ENCODE measurements at places on chromosomes 13 and 19.

DNA sequence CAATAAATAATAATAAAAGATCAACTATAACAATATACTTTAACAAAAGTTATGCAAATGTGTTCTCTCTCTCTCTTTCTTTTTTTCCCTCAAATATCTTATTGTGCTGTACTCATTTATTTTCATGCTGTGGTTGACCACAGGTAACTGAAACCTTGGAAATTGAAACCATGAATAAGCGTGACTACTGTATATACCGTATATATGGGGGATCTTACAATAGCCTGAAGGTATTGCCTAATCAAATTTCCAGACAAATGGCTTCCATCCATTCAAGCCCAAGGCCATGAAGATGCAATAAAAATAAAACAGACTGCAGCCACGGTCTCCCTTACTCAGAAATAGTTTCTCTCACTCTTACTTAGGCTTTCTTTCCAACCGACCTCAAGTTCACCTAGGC, 98.3 kb downstream of the SLITRK6 start:
- DNase-seq, result no peak

GRCh38 chr13:50794226-50794625, 49.3 kb downstream of the DLEU7 start:
- no peak for DNase-seq

DNA sequence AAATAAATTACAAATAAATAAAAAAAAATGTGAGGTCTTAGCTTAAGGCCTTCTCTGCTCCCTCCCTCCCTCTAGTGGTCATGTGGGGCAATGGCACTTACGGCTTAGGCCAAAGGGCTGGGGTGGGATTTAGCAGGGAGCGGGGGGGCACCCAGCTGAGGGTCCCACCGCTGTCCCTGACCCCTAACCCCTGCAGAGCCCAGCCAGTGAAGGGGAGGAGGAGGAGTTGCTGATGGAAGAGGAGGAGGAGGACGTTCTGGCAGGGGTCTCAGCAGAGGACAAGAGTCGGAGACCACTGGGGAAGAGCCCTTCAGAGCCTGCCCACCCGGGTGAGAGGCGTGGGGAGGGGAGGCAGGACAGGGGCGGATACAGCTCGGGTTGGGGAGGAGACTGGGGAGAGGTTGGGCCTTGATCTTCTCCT, 9.3 kb downstream of the MPND start:
- peak; percentile 46 for DNase-seq

GRCh38 chr13:114025714-114026431, 52.0 kb upstream of the C13orf46 start:
- DNase-seq, result no peak

GRCh38 chr13:109720758-109721184, 65.6 kb downstream of the IRS2 start:
- no peak for DNase-seq

GRCh38 chr19:18596752-18597157, 8.2 kb downstream of the REX1BD start:
- DNase-seq, result no peak

GRCh38 chr13:113028336-113029060, 59.5 kb downstream of the MCF2L start:
- DNase-seq, result no peak

GRCh38 chr13:105464249-105464648, 1071.2 kb downstream of the EFNB2 start:
- no peak for DNase-seq

DNA sequence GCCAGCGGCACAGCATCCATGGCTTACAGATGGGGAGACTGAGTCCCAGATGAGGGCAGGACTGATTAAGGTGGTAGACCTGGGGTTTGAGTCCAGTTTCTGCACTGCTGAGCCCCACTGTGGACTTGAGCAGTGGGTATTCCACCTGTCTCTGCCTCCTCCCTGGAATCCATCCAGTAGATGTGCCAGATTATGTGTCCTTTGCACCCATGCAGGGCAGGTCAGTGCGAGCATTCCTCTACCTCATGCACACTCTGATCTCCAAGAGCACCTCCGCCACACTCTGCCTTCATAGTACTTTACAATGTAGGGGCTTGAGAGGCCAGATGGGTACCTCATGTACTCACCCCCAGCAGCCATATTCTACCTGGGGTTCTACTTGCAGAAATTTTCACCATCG, 10.0 kb downstream of the ZSCAN22 start:
- DNase-seq, result no peak

GRCh38 chr13:54029226-54029625, 1000.6 kb downstream of the OLFM4 start:
- DNase-seq, result no peak

DNA sequence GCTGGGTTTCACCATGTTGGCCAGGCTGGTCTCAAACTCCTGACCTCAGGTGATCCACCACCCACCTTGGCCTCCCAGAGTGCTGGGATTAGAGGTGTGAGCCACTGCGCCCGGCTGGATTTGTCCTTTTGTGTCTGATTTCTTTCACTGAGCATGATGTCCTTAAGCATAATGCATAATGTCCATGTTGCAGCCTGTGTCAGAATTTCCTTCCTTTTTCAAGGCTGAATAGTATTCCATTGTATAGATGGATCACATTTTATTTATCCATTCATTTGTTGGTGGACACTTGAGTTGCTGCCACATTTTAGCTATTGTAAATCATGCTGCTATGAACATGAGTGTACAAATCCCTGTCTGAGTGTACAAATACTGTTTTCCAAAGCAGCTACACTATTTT, 25.5 kb downstream of the RFX2 start:
- DNase-seq, result no peak

DNA sequence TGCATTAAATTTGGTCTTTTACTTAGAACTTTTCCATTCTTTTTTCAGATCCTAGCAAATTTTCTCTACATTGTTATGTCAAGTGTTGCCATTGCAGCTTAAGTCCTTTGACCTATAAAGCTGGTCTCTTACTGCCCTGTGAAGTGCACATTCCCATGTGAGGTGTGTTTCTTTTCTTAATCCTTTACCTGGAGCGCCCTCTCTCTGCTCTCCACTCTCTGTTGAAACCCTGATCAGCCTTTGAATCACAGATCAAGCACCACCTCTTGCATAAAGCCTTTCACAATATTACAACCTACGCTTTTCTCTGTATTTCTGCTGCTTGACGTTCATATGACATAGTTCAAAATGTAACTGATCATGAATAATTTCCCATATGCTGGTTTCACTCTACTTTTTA, 84.8 kb downstream of the PCDH17 start:
- no peak for DNase-seq

GRCh38 chr13:26957182-26957581, 196.6 kb upstream of the GPR12 start:
- no peak for DNase-seq

DNA sequence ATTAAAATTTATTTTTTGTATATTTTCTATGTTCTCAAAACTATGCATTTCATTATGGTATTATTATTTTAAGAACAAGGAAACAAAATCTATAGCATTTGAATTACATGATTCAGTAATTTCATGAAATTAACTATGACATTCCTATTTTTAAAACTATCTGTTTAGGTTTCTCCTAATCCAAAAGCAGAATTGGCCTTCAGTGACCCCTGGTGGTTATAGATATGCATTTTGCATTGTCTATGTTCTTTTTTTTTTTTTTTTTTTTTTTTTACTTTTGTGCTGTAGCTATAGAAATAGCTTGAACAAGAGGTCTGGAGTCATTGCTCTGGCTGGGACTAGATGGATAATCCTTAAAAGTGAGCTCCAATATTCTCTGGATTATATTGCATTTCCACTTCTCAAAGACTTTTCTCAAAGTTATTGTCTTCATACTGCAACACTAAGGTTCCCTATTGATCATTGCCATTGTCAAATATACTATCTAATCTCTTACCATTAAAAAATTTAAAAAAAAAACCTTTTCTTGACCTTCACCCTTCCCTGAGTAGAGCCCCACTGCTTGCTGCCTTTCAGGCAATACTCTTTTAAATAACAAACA, 15.9 kb upstream of the DNAJC3 start:
- no peak for DNase-seq

- peak; percentile 46 for DNase-seq
These were observed 814 bp downstream of the S1PR2 start for GRCh38 chr19:10230173-10230860.

DNA sequence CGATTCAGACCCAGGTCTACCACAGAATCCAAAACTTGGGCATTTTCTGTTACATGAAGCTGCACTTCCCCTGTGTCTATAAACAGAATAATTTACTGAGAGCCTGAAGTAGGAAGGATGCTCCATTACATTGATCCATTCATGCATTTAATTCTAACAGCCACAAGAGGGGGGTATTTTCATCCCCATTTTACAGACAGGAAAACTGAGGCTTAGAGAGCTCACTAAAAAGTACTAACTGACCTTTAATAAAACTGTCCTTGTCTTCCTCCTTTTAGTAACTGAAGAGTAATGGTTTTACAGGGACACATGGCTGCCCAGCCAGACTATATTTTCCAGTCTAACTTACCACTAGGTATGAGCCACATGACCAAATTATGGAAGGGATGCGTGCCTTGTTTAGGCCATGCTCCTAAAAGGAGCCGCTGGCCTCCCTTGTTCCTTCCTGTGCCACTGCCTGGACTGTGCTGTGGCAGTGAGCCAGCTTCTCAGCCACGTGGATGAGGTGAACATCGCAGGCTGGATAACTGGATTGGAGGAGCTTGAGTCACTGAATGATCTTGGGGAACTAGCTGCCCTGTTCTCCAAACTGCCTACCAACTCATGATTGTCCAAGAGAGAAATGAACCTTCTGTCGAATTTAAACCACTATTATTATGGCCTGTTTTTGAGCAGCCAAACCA, 108.3 kb downstream of the DOCK9 start:
- DNase-seq, result no peak

GRCh38 chr13:110250258-110250891, 56.6 kb downstream of the COL4A1 start:
- DNase-seq, result no peak

DNA sequence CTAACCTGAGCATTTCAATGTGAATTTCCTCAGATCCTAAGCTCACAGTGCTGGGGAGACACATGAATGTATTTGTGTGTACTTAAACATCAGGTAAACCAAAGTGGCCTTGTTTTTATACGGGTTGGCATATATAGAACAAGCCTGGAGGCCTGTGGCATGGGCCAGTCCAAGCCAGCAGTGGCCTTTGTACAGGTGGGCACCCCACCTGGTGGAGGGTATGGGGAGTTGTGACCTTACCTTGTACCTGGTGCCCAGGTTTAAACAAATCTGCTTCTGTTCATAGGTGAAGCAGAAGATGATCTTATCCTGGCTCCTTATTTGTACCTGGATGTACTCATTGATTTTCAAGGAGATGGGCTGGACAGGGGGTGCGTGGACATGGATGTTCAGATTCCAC, 71.0 kb downstream of the ERICH6B start:
- DNase-seq, result no peak

DNA sequence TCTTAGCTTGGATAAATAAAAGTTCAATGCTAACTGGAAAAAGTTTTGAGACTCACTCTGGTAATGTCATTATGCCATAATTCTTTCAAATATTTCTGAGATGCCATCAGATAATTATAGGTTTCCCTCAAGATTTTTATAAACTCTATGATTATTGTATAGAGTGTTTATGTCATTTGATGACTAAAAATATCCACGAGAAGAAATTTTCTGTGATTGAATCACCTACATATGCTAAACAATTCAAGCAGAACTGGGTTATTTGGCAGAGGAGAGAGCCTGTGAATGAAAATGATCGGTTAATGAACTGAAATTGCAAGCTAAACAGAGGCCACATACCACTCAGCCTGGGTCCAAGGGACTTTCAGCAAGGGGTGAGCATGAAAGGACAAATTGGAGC, 92.6 kb upstream of the TSC22D1 start:
- DNase-seq, result no peak

DNA sequence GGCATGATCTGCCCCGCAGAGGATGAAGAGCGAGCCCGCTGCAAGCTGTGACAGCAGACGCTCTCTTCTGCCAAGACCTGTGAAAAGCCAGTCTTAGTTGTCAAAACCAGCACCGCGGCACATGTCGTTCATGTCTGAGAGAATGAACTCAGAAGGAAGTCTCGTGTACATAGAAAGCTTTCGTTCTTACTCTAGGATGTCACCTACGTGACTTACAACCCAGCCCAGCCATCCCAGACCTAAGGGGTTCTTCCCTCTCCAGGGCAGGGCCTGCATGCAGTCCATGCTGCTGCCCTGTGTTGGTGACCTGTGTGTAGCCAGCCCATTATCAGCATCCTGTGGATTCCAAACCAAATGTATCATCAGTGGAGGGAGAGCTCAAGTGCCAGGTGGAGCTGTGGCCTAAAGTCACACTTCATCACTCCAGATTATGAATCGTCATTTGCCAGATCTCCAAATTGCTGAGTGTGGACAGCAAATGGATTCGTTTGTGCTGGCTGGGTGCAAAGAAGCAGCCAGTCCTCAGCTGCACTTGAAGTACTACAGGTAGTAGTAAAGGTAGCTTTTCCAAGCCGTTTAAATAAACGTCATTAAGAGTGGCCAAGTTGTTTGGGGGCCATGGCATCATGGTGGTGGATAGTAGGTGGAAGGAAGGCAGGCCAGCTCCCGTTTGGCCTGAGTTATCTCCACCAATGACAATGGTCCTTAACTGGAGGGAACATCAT, 73.9 kb upstream of the GPR183 start:
- DNase-seq, result peak; percentile 80

DNA sequence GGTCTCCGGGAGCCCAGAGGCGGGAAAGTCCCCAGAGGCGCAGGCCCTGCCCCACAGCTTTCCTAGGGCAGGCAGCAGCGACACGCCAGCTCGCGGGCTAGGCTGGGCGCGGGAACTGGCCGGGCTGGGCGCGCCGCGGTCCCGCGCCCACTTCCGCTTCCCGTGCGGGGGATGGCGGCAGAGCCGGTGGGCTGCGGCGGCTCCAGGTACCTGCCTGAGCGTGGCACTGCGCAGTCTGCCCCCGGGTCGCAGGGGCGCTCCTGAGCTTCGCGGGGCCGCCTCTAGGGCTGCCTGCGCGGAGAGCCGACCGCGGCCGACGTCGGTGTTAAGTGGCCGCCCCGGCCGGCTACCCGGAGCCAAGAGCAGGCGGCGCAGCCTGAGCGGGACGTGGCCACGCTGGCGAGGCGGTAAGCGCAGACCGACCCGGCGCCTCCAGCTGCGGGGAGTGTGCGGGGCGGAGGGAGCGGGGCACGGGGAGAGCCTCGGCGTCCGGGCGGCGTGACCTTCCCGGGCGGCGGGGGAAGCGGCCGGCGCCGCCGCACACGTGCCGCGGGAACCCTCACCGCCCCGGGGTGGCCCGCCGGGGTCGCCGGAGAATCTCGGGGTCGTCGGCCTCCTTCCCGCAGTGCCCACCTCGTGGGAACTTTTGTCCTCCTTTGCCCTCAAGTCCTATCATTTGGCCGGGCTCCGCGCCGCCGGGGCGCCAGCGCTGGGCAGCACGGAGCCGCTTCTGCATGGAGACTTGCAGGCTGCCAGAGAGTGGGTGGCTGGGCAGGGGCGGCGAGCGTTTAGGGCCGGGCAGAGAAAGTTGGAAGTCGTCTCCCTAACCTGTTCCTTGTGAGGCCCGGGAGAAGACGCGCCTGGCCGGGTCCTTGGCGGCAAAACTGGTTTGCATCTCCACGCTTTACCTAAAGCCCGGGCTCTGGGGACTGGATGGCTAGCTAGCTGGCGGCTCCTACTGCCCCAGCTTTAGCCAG, 31.4 kb upstream of the MPHOSPH8 start:
- DNase-seq, result peak; percentile 45

DNA sequence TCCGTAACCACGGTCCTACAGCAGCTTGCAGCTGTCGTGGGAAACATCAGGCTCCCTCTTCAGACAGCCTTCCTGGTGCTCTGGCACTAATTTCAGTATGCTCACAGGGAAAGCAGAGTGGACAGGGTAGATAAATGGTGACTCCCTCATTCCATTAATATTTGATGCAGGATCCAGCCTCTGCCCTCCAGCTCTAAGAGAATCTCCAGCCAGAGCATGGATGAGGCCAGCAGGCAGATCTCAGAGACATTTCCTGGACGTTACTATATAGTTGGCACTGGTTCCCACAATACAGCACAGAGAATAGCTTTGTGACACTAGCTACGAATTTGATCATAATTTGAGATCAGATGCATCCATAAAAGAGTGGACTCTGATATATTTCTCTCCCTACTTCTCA, 341.4 kb downstream of the LIG4 start:
- DNase-seq, result no peak

All from stimulated activated CD4-positive, alpha-beta T cell treated with anti-CD3 and anti-CD28 coated beads, Interleukin-1b, Interleukin-23, amount 100 ng/mL, for 48 hours (primary cell).